Tibial artery (tissue), 4 donors: ENCODE measurements at places on chromosomes 16 and 17.

DNA sequence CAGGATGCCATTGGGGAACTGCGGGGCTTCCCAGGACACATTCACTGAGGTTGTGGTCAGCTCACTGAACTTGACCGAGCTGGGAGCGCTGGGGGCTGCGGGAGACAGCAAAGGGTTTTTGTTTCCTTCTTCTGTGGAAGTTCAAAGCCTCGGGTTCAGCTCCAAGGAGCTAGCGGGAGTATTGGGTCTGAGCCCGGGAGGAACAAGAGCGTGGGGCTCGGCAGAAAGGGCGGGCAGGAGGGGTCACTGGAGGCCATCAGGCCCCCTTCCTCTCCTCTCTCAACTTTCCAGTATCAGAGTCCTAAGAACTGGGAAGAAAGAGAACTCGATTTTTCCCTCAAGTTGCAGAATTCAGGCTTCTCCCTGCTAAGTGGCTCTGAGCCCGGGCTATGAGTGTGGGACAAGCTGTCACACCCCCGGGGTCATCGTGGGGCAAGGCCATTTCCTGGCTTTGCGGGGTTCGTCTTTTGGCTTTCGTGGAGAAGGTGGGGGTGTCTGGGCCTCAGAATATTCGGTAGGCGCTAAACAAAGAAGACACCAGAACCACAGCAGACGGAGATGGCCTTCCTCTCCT, 53.6 kb upstream of the CDC42EP4 start:
- no peak for DNase-seq

- no peak for DNase-seq
These were observed 36.8 kb downstream of the HS3ST3B1 start for GRCh38 chr17:14337596-14338079.

DNA sequence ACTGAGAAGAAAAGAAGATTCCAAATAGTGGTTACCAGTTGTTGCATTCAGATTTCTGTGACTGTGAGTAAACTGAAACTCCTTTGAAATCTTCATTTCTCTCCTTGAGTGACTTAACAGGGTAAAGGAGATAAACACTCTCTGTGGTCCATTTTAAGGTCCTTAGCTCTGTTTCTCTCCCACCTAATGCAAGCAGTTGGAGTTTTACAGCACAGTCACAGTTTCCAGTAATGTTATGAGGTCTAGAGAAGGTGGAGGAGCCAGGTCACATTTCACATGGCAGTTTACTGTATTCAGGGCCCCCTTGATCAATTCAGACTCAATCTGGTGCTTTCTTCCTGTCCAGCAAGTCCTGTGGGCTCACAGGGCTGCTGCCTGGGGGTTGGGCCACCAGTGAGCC, 32.2 kb upstream of the SLC12A3 start:
- no peak for DNase-seq

GRCh38 chr16:67447508-67448076, 16.7 kb downstream of the HSD11B2 start:
- no peak for DNase-seq

GRCh38 chr16:59540621-59541020, 806.5 kb upstream of the GOT2 start:
- no peak for DNase-seq

DNA sequence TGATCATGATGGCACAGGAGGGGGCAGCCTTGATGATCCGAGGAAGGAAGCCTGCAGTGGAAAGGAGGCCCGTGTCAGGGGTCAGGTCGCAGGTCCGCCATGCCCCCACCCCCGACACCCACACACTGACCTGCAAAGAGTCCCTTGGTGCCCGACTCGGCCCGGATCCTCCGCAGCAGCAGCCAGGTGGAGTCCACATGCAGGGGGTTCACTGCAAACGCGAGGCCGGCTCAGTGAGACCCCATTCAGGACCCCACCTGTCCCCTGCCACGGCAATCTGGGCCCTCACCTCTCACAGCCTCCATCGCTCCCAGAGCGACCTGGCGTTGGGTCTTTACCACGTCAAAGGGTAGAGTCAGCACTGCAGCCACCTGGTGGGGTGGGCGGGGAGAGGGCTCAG, 4.6 kb downstream of the SLC25A39 start:
- DNase-seq = no peak

GRCh38 chr17:9107527-9107926, 86.2 kb downstream of the NTN1 start:
- no peak for DNase-seq

- DNase-seq = no peak
These were observed 137.9 kb downstream of the CLEC16A start for GRCh38 chr16:11082108-11082859.

GRCh38 chr16:19722981-19723380, 4.9 kb downstream of the IQCK start:
- no peak for DNase-seq

- no peak for DNase-seq
These were observed 751 bp upstream of the DOC2B start for GRCh38 chr17:182050-182751.

DNA sequence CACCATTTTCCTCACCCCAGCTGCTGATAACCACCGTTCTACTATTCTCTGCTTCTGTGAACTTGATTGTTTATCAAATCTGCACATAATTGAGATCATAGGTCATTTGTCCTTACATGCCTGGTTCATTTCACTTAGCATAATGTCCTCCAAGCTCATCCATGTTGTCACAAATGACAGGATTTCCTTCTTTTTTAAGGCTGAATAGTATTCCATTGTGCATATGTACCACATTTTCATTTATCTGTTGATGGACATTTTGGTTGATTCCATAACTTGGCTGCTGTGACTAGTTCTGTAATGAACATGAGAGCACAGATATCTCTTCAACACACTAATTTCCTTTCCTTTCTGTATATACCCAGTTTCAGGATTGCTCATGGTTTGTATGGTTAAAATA, 225.3 kb upstream of the TBX2 start:
- no peak for DNase-seq

DNA sequence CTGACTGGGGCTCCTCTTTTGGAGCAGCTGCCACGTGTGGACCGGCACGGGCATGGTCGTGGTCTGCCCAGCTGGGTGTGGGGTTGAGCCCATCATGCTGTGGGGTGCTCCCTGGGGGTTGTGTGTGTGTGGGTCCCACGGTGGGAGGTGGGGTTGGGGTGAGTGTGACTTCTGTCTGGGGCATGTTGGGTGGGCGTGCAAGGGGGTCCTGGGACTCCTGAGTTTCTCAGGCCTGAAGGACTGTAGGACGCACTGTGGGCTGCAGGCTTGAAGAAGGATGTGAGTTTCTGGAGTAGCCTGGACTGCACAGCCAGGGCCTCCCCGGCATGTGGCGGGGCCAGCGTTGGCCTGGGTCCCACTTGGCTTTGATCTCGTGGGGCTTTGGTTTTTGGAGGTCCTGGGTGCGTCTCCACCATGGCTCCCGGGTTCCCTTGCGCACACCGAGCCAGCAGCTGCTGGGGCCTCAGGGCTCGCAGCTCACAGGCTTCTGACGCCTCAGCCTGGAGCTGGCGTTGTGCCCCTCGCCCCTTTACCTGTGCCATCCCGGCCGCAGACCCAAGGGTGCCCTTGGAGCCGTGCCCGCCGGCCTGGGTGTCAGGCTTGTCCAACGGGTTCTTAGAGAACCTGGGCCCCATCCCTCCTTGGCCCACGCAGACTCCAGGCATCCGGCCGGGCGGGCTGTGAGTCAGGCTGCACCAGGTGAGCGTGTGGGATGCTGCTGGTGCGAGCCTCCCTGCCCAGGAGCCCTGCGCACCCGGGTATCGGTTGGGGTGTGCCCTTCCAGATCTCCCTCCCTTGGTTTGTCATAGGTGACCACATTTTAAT, 34.4 kb upstream of the ZNF750 start:
- DNase-seq = no peak

DNA sequence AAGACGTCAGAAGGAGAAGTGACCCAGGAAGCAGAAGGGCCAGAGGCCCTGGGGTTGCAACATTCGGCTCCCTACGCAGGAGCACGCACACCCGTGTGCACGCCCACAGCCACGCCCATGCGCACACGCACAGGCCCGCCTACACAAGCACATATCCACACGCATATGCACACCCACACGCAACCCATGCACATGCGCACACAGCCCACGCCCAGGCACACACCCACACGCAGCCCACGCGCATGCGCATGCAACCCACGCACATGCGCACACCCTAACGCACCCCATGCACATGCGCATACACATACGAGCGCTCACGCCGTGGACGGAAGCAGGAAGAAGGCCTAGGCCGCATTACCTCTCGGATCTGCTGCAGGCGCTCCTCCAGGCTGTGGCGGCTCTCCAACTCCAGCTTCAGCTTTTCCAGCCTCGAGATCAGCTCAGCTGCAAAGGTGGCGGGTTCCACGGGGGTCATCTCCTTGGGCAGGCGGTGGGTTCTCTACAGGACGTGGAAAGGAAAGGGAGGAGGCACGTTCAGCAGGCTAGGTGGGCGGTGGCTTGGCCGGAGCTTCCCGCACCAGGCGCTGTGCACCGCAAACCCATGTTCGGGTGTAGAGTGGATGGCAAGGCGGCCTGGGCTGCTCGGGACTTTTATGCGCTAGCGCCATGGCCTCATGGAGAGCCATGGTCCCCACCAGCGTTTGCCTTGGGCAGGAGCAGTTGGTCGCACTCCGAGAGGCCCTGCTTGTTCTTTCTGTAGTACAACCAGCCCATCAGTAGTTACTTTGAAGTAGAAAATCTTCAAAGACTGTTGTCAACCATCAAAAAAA, 23.4 kb downstream of the AXIN2 start:
- DNase-seq = no peak

- DNase-seq = no peak
These were observed 3.0 kb downstream of the TEX19 start for GRCh38 chr17:82361885-82362633.

DNA sequence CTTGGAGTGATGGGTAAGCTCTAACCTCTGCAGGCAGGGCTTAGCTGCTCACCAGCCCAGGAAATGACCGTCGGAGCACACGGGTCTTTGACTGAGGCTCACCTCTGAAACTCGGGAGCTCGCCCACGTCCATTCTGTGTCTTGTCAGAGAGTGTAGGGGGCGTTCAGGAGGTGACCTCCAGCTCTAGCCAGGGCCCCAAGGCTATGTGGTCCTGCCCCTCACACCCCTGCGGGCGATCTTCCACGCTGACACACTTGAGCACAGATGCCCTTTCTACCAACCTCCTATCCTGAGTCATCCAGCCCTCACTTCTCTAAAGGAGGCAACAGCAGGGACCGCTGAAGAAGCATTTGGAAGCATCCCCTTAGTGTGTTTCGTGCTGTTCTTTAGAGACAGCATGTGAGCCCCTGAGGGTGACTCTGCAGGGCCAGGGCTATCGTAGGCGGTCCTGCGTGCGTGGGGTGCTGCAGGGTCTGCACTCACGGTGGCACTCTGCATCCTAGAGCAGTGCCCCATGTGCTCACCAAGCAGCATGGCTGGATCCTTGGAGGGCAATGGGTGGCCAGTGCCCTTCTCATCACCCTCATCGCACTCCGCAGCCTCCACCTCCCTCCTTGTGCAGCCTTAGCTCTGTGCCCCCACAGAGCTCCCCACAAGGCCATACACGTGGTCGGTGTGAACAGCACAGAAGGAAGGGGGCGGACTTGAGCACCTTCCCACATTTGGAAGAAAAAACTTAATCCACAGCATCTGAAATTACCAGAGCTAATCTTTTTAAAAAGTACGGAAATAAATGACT, 33.8 kb downstream of the SLC47A1 start:
- DNase-seq = no peak

DNA sequence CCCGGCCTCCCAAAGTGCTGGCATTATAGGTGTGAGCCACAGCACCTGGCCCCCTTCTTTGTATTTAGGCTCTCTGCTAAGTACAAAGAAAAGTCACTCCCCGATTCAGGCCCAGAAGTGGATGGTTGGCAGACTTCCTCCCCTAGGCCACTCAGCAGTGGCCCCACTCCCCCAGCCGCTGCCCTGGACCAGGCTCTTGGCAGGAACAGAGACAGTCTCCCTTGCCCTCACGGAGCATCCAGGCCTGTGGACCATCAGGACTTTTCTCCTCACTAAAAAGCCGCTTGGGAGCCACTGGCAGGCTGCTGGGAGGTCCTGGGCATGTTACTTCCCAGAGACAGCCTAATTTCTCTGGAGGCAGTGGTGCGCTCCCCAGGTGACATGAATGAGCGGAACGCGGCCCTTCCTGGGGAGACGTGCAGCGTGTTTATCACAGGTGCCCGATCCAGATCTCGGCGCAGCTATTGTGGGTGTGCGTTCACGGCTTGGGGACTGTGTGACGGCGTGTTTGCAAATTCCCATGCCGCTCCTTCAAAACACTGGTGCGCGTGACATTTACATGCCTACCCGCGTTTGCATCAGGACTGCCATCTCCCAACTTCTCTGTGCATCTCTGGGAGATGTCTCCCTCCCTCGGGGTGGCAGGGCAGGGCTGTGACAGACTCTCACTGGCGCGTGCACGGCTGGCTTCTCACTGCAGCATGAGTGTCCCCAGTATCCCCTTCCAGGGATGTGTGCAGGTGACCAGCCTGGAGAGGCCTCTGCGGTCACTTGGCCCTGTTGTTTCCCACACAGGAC, 16.6 kb downstream of the WSCD1 start:
- no peak for DNase-seq

- peak; percentile 99 for DNase-seq
These were observed at the start of gene NUPR1 for GRCh38 chr16:28538733-28539596. Gene NUPR1 (minus strand): TSS chr16:28538974. CDS start chr16:28538907, 67 bp downstream.

GRCh38 chr16:85534536-85535351, 78.4 kb upstream of the GSE1 start:
- no peak for DNase-seq

DNA sequence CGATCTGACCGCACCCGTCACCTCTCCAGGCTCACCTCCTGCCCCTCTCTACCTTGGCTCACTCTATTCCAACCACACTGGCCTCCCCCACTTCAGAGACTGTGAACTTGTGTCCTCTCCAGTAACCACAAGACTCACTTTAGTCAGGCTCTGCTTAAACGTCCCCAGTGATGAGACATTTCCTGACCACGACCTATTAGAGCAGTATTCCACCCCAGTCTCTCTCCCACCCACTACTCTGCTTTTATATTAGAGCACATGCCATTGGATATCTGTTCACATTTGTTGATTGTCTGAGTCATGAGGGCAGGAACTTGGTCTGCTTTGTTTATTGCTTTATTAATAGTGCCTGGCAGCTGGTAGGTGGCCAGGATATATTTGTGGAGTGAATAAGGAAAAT, 20.1 kb downstream of the COX11 start:
- DNase-seq = no peak

- peak; percentile 73 for DNase-seq
These were observed 857 bp upstream of the STAT5A start for GRCh38 chr17:42287305-42287976.

DNA sequence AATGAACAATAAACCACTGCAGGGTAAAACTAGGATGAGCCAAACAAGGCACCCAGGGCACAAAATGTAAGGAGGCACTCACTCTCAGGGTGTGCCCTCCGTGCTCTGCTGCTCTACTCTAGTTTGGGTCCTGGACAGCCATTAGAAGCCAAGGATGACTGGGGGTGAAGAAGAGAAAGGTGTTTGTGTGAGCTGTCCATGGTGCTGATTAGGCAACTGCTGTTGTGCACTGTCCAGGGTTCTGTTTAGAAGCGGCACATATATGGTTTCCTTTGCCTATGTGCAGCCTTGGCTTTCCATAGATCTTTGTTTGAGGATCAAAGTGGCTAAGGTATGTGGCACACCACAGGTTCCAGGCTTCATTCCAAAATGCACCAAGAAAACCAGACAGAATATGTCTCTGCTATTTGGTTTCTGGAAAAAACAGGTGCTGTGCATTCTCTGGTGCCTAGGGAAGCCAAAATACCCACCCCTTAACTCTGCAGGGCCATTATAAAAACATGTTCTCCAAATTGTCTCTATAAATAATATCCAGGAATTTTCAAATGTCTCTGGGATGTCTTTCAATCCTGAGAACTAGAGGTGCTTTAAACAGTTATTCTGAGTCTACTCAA, 123.5 kb downstream of the CBLN1 start:
- DNase-seq = no peak
